ENCODE measurements at places on chromosomes 11 and 22.

DNA sequence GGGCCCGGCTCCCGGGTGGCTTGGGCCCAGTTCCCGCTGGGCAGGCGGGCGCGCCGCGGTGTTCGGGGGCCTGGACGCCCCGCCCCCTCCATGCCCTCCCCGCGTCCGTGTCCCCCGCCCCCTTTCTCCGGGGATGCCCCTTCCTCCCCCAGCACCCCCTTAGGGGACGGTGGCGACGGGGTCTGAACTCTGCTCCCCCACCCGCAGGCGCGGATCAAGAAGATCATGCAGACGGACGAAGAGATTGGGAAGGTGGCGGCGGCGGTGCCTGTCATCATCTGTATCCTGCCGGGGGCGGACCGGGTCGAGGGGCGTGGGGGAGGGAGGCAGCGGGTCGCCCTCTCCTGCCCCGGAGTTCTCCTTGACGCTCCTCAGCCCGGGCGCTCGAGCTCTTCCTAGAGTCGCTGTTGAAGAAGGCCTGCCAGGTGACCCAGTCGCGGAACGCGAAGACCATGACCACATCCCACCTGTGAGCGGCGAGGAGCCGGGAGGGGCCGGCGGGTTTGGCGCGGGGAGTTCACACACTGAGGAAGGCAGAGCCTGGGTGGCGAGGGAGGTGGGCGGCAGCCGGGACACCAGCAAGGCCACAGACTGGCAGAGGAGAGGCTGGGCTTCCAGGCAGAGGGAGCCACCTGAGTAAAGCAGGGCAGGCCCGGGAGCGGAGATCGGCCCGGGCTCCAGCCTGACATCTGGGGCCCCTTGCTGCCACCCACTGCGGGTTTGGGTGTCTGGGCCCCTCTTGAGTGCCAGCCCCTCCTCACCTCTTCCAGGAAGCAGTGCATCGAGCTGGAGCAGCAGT is 546 bp downstream of the DRAP1 start:
- peak; percentile 20 for DNase-seq

DNA sequence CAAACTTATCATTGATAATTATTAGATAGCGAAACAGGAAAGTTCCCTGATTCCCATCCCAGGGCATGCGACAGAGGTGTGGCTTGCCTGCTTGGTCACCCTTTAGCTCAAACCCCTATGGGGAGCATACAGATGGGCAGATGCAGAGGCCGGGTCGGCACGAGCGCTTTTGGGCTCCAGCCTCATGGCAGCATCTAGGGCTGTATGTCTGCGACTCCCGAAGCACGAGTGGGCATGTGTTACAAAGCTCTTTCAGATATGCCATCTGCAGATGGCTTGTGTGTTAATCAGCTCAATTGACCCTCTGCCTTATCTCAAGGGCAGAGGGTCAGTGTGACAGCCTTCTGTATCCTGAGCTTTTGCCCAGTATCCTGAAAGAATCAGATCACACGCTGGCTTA is 2069.3 kb upstream of the RAG2 start:
- DNase-seq: no peak

DNA sequence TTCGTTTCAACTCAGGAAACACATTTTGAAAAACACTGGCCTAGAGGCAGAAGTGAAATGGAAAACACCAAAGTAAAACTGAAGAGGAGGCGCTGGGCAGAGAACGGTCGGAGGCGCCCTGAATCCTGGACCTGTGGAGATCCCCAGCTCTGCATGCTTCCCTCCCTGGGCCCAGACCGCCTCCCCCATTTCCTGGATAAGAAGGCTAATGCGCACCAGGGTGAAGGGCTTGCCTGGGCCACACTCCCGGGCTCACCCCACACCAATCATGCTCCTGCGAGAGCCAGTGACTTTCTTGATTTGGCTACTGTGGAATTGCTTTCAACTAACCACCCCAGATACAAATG is 167.1 kb downstream of the CRYBB2 start:
- no peak for DNase-seq

GRCh38 chr11:21511835-21512440 is 680.9 kb upstream of the ANO5 start:
- DNase-seq: peak; percentile 0

GRCh38 chr11:35322318-35322979 is 96.9 kb downstream of the SLC1A2 start:
- no peak for DNase-seq

Measured in stimulated activated CD8-positive, alpha-beta memory T cell treated with anti-CD3 and anti-CD28 coated beads, Interleukin-2, amount 100 ng/mL, for 1 hour (primary cell).